Mammary epithelial cell (primary cell): ENCODE measurements at places on chromosomes 1 and 21. TPM values are rescaled to one million over a fixed set of nuclear protein-coding genes. Genes with fewer than 3 reads are reported as not detected.

- no peak for DNase-seq
Observed at GRCh38 chr1:18731591-18732235, 101.1 kb downstream of the PAX7 start.

DNA sequence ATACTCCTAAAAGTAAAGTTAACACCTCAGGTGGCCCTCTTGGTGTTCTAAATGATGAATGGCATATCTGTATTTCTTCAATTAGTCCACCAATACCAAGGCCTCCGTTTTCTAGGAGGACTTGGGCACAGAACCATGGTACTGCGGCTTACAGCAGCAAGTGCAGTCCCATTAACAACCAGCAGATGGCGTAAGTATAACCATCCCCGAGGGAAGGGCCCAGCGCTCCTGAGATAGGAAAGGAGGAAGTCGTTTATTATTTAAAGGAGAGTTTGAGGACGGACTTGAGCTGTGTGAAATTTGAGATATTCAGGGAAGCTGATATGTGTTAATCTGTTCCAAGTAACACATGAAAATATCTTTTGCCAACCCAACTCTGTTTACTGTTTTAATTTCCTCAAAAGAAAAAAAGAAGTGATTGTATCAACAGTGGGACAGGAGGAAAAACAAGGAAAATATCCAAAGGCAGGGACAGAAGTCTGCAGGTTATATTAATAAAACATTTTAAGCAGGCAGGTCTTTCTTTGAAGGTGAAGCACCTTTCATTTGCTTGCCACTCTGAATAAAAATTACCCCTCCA, 37.7 kb upstream of the KCNJ15 start:
- peak; percentile 63 for DNase-seq

Gene C1orf167
- total RNA-seq: not detected in 2 replicates

Gene NEGR1
- 1.1 and 2.0 TPM in 2 replicates for total RNA-seq
